ENCODE measurements at places on chromosomes 6 and 20. TPM values are rescaled to one million over a fixed set of nuclear protein-coding genes. Genes with fewer than 3 reads are reported as not detected.
A peak's percentile ranks its signal among the peaks of the same experiment; 100 is the strongest.

GRCh38 chr6:101001607-101002006 lies 120.5 kb upstream of the ASCC3 start:
- no peak for DNase-seq

GRCh38 chr6:56091159-56091869 lies 156.1 kb downstream of the COL21A1 start:
- peak; percentile 86 for DNase-seq

DNA sequence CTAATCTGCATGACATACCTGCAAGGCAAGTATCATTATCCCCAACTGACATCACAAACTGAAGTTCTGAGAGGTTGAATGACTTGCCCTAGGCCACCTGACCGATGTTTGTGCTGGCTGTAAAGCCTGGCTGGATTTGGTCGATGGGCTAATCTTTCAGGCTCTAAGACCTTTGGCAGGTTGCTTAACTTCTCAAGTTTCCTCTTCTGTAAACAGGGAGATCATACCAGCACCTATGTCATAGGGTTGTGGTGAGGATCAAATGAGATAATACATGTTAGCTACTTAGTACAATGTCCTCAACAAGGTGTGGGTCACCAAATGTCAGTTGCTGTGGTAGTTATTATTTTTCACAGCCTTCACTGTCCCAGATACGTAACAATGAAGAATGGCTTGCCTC lies 14.2 kb downstream of the ANKRD66 start:
- DNase-seq, result no peak

DNA sequence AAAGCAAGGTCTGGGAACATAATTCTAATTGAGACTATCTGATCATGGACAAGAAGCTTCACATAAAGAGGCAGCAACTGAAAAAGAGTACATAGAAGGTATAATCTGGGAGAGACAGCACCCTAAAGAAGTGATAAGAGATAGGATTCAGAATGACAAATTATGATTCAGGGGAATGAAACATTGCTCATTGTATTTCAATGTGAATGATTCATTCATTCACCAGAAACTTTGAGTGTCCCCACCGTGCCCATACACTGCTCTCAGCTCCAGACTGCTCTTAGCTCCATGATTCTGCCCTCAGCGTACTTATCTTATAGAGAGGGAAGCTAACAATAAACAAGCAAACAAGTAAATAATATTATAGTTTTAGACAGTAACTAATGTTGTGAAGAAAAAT lies 329.3 kb upstream of the IRAK1BP1 start:
- DNase-seq, result peak; percentile 27

EYS gene
- total RNA-seq, result 0.98 TPM

ERVFRD-1 gene
- total RNA-seq, result not detected

HMGN3 gene
- total RNA-seq, result 67.8 TPM

All from LHCN-M2 (cell line).